ENCODE measurements at places on chromosomes 7 and 10.

DNA sequence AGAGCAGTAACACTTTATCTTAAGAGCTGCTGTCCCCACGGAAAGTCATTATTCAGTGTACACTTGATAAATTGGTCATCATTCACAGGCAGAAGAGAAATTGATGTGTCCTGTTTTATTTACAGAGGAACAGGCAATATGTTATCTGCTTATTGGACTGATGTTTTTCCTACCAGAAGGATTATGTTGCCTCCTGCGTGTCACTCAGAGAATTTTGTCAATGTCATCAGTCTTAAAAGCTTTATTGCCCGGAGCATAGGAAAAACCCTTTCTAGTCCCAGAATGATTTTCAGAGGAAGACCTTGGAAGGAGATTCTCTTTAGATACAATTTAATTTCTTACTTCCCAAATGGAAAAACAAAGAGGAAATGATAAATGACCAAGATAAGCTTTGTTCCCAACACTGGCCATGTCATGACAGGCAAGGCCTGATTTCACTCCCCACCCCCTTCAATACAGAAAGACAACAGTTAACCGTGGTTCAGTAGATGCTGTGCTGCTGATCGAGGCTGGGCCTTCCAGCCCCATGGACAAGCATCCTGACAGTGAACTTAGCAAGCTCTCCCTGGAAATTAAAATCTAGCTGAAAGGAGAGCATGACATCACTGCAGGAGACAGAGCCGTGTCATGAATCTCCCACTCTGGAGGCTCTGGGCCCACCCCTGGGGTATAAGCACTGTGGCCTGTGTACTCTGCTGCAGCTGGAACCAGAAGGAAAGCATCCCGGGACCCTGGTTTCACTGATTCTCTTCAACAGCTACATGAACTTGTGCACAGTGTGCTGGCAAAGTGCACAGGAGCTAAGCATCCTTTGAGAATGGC lies 118.8 kb upstream of the LYZL2 start:
- no peak for DNase-seq

GRCh38 chr7:151008511-151009323 lies 15.6 kb downstream of the ATG9B start:
- DNase-seq = peak; percentile 65

GRCh38 chr10:33410096-33410859 lies 75.8 kb upstream of the NRP1 start:
- no peak for DNase-seq

- no peak for DNase-seq
Measured at GRCh38 chr7:132685277-132685676, 109.0 kb upstream of the PLXNA4 start.

DNA sequence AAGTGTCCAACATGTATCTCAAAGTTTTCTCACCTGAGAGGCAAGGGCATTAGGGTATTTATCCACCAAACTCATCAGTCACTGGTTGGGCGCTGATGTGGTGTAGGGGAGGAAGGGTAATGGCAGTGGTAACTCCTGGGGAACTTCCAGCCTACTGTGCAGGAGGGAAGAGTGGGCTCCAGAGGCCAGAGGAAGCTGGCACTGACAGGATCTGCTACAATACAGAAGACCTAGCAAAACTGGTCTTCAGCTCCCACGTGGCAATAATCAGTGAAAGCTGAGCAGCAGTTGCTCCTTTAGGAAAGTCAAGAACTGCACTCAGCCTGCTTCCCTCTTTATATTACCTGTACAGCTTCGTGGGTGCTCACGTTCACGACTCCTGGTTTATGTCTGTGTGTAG lies 17.2 kb upstream of the CAMK2G start:
- DNase-seq = no peak

- no peak for DNase-seq
Measured at GRCh38 chr7:74480861-74481417, 27.2 kb downstream of the GTF2IRD1 start.

GRCh38 chr7:98394377-98394836 lies 6.5 kb downstream of the BAIAP2L1 start:
- no peak for DNase-seq

DNA sequence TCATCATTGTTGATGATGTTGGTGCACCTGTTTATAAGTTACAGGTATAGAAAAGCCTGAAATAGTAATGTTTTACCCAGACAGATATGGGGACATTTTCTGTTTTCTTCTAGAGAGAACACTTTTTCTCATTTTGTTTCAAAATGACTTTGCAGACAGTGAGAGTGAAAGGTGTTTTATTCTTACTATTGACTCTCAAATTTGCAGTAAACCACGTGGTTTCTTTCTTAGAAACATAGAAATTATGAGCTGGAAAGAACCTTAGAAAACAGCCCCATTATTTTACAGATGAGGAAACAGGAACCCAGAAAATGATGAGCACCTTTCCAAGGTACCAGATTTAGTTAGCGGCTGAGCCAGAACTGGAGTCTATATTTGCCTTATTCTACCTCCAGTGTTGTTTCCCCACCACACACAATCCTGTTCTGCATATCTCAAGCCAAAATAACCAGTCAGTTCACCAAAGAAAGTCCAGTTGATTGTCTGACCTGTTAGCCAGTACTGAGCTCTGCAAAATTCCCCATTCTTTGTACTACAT lies 138.9 kb upstream of the AHR start:
- no peak for DNase-seq

DNA sequence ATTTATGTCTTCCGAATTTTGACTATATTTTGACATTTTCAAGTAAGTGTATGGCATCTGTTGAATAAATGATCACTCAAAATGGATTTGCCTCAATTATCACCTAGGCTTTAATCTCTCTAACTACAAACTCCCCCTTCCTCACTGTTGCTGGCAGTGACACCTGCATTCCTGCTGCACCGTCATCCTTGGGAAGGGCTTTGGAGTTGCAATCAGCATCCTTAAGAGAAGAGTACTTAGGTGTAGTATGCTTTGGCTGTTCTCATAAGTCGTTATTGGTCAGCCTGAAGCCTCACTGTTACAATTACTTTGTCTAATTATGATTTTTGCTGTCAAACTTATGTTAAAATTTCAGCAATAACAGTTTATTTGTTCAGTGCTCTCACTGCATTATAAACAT lies 415.0 kb downstream of the NRG3 start:
- no peak for DNase-seq

DNA sequence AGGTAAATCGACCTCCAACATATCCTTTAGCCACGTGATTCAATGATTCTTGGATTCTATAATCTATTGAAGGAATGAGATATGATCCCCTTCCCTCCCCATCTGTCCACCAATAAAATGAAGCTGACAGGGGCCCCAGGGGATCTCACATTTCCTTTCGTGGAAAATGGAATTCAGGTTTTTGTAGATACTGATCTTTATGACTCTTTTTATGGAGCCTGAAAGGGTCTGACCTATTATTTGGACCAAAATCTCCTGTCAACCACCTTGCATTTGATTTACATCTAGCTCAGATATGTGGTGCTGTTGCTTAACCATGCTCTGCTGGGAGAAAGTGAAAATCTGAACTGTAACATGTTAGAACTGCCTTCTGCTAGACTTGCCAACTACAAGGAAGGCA lies 234.0 kb upstream of the CXCL12 start:
- no peak for DNase-seq

- DNase-seq = no peak
Measured at GRCh38 chr10:49309691-49310411, 10.9 kb downstream of the C10orf71 start.

GRCh38 chr7:123771256-123771655 lies 22.5 kb upstream of the WASL start:
- DNase-seq = no peak

GRCh38 chr7:129187681-129188371 lies 607 bp upstream of the SMO start:
- no peak for DNase-seq

DNA sequence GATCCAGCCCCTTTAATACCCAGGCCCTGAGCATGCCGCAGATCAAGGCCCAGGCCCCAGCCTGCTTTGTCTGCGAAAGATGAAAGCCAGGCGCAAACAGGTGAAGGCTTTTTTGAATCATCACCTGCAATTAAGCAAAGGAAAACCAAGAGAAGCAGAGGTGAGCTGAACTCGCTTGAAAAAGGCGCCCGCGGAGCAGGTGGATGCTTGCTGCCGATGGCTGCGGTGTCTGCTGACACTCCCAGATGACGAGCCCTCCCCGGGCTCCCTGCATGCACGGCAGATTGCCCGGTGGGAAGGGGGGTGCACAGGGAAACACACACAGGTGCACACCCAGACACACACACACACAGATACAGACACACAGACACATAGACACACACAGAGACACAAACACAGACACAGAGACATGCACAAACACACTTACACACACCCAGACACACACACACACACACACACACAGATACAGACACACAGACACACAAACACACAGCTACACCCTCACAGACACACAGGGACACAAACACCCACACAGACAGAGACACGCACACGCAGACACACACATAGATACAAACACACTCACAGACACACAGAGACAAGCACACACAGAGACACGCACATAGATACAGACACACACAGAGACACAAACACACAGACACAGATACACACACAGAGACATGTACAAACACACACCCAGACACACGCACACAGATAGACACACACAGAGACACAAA lies 142.6 kb upstream of the RNF32 start:
- DNase-seq = no peak

GRCh38 chr10:64537928-64538327 lies 1016.7 kb downstream of the REEP3 start:
- DNase-seq = no peak

DNA sequence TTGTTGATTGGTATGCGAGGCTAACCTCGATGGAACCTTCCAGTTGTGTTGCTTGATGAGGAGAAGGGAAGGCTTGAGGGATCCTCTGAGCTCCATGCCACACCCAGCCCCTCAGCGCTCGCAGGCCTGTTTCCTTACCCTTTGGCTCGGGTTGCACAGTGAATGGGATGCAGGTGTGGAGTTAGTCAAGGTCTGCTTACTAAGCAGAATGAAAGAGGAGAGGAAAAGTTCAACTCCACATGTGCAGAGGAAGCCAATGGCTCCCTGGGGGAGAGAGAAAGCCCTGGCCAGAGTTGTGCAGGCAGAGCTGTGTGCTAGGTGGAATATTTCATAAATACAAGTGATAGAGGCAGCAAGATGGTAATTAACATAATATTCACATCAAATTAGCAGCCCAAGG lies 85.5 kb downstream of the JCAD start:
- no peak for DNase-seq

GRCh38 chr7:29502133-29502532 lies 61.5 kb upstream of the PRR15 start:
- DNase-seq = no peak

- DNase-seq = no peak
Measured at GRCh38 chr10:30048768-30049517, 10.4 kb downstream of the JCAD start.

GRCh38 chr10:51002469-51002868 lies 71.8 kb upstream of the PRKG1 start:
- no peak for DNase-seq

- no peak for DNase-seq
Measured at GRCh38 chr10:132869621-132870020, 72.7 kb downstream of the CFAP46 start.

- no peak for DNase-seq
Measured at GRCh38 chr10:117047947-117048346, 43.0 kb upstream of the SHTN1 start.

GRCh38 chr7:1638215-1638661 lies 31.8 kb upstream of the ELFN1 start:
- DNase-seq = no peak

DNA sequence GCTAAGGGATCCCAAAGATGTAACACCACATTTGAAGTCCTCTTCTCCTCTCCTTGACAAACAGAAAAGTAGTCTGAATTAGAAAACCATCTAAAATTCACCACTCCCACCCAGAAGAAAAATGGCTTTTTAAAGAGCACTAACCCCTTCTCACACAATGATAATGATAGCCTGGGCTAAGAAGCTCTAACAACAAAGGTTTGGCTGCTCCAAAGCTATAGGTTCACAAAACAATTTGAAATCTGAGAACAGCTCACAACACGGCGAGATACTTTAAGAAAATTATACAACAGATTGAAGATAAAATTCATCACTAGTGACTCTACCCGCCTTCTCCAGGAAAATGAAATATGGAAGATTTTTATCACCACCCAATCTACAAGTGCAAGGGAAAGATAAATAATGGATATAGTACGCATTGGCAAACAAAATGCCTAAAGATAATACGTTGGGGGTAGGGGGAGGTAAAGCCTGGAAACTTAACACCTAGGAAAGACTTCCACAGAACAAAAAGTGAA lies 7.4 kb downstream of the ITGB1 start:
- DNase-seq = no peak

- no peak for DNase-seq
Measured at GRCh38 chr7:142866361-142867096, 11.7 kb downstream of the EPHB6 start.

DNA sequence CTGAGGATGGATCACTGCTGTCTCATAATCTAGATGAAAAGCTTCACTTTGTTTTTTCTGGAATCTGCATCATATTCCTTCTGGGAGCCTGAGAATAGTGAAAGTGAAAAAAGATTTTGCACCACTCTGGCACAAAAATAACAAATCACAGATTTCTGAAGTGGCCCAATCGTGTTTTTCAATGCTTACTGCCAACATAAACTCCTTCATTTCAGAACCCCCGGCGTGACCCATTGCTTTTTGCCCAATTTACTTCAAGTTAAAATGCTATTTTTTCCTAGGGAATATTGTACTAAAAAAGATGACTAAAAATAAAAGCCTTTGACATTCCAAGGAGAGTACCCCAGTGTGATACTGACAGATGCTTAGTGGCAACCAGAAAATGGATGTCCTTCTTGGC lies 53.7 kb upstream of the ANK3 start:
- DNase-seq = no peak

GRCh38 chr7:24858108-24858977 lies 101.1 kb upstream of the GSDME start:
- no peak for DNase-seq

GRCh38 chr10:46240684-46241565 lies 45.9 kb upstream of the ANTXRL start:
- DNase-seq = no peak

DNA sequence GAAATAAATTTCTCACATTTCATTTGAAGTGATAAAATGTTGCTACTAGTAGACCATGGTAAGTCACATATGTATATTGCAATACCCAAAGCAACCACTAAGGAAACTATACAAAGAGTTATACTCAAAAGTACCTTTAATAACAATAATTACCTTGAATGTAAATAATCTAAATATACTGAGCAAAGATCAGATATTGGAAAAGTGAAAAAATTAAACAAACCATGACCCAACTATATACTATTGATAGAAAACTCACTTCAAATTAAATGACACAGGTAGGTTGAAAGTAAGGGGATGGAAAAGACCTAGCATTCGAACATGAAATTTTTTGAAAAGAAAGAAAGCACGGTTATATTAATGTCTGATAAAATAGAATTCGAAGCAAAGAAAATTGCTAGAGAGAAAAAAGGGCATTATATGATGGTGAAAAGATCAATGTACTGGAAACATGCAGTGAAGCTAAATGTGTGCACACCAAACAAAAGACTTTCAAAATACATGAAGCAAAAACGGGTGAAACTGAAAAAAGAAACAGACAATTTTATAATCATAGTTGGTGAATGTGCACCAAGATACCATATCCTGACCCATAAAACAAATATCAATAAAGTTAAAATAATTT lies 29.1 kb downstream of the TFPI2 start:
- DNase-seq = no peak

- DNase-seq = no peak
Measured at GRCh38 chr10:109343293-109343692, 580.0 kb downstream of the XPNPEP1 start.

Measured in stimulated activated CD8-positive, alpha-beta memory T cell treated with anti-CD3 and anti-CD28 coated beads, Interleukin-2, amount 100 ng/mL, for 1 hour (primary cell).